SW 1271 (cell line): ENCODE measurements at places on chromosomes 4 and X.
A peak's percentile ranks its signal among the peaks of the same experiment; 100 is the strongest.

- DNase-seq = no peak
Measured at GRCh38 chr4:184769141-184769765, 35.4 kb upstream of the CENPU start.

- DNase-seq = no peak
Measured at GRCh38 chr4:90198086-90198847, 71.1 kb downstream of the CCSER1 start.

GRCh38 chr4:188665491-188666457 lies 526.5 kb downstream of the TRIML1 start:
- DNase-seq = no peak

GRCh38 chrX:153775293-153776119 lies 5.3 kb upstream of the SRPK3 start:
- DNase-seq = no peak

GRCh38 chr4:182938205-182938645 lies 21.0 kb upstream of the DCTD start:
- DNase-seq = peak; percentile 3

DNA sequence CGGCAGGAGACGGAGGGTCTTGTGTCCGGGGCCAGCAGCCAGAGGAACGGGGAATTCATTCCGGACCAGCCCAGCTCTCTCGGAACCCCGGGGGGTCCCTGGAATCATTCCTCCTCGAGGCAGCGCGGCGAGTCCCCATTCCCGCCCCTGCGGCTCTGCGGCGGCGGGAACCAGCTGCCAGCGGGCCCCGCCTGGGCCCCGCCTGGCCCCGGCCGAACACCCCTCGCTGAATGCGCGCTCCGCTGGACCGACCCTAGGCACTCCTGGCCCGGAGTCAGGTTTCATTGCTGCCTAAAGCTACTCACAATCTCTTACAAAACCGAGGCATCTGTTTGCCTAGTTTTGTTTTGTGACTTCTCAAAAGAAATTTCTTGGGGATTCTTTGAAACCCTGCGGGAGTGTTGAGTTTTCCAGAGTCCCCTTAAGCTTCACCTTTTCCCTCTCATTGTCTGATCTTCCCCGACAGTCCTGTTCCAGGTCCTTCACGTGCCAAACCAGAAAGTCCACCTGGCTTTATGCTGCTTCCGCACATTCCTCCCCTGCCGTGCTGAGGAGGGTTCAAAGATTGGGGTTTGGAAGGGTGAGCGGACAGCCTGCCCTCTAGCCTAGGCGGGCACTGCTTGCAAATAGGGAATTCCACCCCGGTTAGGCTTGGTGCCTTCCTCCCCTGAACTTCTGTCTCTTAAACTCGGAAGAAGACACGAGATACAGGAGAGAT lies 789 bp downstream of the ARHGAP10 start:
- no peak for DNase-seq

DNA sequence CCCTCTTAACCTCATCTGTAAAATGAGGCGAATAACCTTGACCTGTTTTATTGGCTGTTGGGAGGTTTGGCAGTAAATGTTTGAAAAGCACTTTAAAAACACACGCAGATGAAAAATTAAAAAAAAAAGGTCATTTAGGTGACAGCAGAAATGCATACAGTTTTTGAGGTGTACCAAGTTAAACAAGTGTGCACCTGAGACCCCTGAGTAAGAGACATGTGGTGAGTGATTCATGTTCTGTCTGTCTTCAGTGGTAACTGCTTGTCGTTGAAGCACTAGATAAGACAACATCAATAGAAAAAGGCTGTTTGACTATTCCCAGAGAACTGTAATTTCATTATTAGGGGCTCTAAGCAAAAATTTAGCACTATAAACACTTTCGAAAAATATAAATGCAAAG lies 608.4 kb upstream of the PITX2 start:
- DNase-seq = no peak

DNA sequence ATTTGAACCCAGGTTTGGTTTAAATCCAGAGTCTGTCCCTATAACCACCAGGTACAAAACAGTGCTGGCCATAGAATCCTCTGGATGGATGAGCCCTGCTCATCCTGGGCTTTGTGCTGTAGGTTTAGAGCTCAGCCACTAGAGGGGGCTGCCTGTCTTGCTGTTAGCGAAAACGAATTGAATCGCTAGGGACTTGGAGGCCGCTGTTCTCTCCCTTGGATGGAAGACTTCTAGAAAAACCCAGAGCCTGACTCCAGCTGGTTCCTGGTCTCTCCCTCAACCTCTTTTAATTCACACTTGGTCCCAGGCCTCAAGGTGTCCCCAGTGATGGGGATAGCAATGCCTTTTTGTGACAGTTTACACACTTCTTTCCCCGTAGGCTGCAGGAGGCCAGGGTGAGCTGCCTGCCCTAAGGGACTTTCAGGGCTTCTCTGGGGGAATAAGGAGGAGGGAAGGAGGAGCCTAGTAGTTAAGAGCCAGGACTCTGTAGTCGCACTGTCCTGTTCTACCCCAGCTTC lies 8.7 kb downstream of the RIPPLY1 start:
- peak; percentile 0 for DNase-seq

DNA sequence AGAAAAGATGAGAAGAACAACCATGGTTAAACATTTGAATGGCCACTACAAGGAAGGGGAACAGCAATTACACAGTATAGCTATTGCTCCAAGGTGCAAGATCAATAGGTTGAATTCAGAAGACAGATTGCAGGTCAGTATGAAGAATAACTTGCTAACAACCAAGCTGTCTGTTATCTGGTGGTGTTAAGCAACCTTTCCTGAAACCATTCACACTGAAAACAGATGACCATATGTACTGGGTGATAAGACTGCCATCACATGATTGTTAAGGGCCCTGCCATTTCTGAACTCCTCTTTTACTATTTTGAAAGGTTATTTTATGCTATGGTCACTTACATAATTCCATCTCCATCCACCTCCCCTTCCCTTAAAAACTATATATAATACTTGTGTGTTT lies 6.8 kb downstream of the GABRA3 start:
- DNase-seq = no peak

DNA sequence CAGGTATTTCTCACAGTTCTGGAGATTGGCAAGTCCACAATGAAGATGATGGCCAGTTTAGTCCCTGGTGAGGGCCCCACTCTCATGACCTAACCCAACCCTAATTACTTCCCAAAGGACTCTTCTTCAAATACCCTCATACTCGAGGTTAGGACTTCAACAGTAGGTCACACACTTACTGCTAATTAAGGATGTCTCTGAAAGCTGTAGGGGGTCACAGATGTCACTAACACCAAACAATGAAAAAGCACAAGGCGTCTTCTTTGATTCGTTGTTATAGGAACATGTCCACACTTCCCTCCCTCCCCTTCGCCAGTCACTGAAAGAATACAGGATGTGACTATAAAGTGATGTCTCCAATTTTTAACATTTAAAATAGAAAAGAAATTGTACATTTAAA lies 309.7 kb downstream of the PACRGL start:
- no peak for DNase-seq

DNA sequence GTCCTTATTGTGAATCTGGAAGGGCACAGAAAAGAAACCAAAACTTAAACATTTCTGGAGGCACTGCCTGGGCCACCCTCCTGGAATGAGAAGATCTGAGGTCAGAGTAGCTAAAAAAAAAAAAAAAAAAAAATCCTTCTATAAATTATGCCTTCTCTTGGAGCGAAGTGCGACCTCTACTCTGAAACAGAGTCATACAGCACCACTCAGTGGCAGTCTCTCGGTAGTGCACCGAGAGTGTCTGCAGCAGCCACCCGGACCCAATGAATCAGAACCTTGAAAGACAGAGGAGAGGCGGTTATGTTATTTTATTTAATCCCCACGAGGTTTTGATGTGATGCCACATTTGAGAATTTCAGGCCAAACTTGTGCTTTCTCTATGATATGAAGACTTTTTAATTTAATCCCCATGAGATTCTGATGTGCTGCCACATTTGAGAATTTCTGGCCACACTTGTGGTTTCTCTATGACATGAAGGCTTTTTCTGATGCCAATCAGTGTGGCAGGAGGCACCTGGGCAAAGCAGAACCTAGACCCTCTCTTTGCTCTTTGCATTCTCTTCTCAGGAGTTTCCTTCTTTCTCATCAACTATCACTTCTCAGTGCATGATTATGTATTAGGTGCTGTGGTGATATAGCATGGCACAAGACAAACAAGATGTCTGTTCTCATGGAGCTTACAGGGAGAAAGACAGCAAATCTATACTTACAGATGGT lies 5.6 kb upstream of the CT47C1 start:
- peak; percentile 1 for DNase-seq

- no peak for DNase-seq
Measured at GRCh38 chr4:37424753-37425152, 180.2 kb downstream of the NWD2 start.

DNA sequence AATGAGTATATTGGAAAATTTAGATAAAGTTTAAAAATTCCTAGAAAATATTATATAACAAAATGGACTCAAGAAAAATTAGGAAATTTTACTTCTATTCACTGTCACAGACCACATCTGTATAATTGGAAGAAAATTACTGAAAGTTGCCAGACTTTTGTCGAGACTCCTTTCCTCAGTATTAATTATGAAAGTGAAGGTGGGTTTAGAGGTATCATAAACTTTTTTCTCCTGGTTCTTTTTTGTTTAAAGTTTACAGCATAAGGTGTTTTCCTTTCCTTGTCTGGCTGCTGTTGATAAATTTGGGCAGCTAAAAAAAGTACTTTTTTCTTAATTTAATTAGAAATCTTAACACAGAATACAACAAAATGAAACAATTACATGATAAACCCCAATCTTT lies 6.7 kb upstream of the TEX13D start:
- no peak for DNase-seq

GRCh38 chr4:186952709-186953108 lies 229.1 kb upstream of the FAT1 start:
- no peak for DNase-seq

- DNase-seq = peak; percentile 29
Measured at GRCh38 chr4:31370866-31371465, 650.8 kb downstream of the PCDH7 start.

DNA sequence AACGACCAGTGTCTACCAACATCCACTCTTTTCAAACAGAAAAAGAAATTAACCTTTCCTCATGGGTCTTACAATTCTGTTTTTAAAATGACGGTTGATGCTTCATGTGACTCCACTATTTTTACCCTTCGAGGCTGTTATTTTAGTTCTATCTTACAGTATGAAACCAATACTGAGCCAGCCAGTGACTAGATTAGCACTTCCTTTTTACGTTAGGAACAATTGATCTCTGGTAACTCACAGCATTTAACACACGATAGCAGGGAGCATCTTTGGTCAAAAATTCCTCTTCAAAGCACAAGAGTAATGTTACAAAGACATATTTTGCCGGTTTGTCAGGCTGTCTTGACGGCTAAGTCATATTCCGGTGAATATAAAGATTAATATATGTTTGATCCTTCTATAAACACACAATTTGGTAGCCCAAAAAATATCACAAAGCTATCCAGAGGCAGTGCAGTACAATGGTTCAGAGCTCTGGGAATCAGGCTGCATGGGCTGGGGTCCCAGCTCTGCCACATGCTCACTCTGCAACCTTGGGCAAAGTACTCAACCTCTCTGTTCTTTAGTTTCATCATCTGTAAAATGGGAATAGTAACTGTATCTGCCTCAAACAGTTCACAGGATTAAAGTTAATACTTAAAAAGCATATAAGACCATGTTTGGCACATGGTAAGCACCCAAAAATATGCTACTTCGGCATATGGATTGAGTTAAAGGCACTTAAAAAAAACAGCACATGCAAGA lies 62.9 kb upstream of the TXK start:
- DNase-seq = no peak

- no peak for DNase-seq
Measured at GRCh38 chrX:99371976-99372595, 1038.0 kb downstream of the PCDH19 start.

DNA sequence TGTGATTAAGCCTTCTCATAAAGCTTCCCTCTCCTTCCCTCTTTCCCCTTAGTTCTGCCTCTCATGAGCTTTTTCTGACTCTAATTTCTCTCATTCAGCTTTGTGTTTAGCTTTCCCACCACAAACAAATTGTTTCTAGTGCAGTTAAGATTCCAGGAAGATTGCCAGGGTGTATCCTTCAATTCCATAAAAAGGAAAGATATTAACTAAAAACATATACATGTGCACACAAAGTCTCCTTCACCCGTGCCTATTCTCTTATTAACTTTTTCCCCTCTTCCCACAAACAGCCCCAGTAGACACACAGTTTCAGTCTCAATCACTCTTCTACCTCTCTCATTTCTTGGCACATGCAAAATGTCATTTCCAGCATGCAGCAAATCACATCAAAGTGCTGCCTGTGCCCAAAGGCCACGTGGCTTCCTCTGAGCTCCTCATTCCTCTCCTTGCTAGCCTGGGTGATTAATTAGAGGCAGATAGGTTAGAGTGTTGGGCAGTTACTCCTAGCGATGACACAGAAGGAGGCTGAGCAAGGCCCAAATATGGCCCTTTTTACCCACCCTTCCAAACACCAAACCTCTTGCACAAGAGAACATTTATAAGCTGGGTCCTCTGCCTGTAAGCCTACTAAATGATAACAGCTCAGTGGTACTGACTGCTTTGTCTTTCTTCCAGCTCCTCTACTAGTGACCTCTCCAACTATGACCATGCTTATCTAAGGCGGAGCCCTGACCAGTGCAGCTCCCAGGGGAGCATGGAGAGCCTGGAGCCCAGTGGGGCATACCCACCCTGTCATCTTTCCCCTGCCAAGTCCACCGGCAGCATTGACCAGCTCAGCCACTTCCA lies 159.6 kb downstream of the SOWAHB start:
- DNase-seq = no peak

DNA sequence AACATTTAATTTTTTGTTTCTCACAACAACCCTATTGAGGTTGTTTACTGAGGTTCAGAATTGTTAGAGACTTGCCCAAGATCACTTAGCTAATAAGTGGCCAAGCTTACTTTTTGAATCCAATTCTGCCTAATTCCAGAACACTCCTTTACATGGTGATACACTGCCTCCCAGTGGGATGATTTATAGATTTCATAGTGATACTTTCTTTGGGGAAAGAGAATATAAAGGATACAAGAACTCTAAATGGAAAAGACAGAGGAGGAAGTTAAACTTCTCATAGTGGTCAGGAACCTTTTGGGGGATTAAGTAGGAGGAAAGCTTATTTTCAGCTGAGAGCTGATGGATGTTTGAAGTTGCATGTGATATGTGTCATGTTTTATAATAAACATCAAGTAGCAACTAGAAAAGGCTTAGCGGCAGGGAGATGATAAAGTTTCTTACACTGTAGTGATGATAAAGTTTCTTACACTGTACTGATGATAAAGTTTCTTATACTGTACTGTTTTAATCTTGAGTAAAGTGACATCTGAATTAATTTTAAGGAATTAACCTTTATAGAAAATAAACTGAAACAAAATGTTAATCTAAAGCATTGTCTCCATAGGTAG lies 15.3 kb downstream of the STAG2 start:
- DNase-seq = no peak

- DNase-seq = no peak
Measured at GRCh38 chr4:184100297-184100885, 117.3 kb downstream of the ENPP6 start.

DNA sequence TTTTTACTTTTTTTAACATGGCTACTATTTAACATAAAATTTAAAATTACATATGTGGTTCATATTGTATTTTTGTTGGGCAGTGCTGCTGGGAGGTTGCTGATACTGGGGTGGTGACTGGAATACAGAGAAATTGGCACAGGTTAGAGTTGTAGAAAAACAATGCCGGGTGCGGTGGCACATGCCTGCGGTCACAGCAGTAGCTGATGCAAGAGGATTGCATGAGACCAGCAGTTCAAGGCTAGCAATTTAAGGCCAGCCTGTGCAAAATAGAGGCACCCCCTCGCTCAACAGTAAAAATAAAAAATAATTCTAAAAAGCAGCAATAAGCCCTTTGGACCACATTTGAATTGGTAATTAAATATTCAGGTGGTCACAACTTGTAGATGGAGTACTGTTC lies 11.8 kb upstream of the CPE start:
- no peak for DNase-seq
